ENCODE measurements at places on chromosomes 5 and 9. TPM values are rescaled to one million over a fixed set of nuclear protein-coding genes. Genes with fewer than 3 reads are reported as not detected.

DNA sequence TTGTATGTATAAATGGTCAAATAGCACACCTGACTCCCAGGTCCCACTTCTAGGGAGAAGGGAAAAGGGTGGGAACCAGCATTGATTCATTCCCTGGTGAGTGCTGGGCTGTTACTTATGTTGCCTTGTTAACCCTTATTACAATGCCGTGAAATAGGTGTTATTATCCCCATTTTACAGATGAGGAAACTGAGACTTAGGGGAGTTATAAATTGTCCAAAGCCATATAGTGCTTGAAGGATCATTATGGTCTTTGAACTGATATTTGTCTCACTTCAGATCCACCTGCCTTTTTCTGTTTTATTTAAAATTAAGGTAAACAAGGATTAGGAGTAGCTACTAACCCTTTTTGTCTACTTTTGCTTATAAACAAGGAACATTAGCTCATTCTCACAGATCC is 16.5 kb downstream of the TMEM268 start:
- no peak for DNase-seq

Gene HTR1A
- not detected for polyA plus RNA-seq

Gene CXXC5
- 37.2 TPM for polyA plus RNA-seq

Gene PPP2CA
- 245 TPM for polyA plus RNA-seq

- no peak for DNase-seq
Observed at GRCh38 chr9:81685763-81686613, 3.4 kb downstream of the TLE1 start.

Gene OR1J2
- polyA plus RNA-seq: not detected
